NCI-H1105 (cell line): ENCODE measurements at places on chromosomes 3 and 15.
A peak's percentile ranks its signal among the peaks of the same experiment; 100 is the strongest.

GRCh38 chr3:4655145-4656045 is 162.2 kb downstream of the ITPR1 start:
- DNase-seq = no peak

DNA sequence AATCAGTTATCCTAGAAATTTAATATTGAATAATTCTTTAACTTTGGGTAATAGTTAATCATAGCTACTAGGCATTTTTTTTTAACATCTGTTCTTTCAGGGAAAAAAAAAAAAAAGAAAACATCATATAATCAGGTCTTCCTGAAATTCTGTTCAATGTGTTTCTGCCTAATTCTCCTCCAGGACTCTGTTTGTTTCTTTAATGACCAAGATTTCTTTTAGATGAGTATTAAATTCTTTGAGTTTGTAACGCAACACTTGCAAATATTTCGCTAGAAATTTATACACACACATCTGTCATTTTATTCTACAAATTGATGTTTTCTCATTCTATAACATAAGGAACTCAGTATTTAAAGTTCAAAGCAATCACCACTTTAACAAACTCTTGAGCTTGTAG is 56.7 kb downstream of the ALCAM start:
- no peak for DNase-seq

DNA sequence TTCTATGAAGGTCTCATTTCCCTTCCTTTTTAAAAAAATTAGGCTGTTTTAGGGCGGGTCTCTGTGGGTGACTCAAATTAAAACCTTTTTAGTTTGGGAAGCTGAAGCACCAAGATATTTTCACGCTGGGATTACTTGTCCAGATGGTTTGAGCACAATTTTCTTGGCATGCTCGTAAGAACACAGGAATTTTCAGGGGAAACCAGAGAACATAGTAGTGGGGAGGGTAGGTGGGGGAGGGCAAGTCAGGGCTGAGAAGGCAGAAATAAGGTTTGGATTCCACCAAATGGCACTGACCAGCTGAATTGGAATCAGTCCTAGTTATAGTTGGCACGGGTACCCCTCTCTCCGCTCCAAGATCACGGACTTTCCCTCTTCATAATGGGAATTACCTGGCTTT is 97.3 kb upstream of the LRIG1 start:
- no peak for DNase-seq

DNA sequence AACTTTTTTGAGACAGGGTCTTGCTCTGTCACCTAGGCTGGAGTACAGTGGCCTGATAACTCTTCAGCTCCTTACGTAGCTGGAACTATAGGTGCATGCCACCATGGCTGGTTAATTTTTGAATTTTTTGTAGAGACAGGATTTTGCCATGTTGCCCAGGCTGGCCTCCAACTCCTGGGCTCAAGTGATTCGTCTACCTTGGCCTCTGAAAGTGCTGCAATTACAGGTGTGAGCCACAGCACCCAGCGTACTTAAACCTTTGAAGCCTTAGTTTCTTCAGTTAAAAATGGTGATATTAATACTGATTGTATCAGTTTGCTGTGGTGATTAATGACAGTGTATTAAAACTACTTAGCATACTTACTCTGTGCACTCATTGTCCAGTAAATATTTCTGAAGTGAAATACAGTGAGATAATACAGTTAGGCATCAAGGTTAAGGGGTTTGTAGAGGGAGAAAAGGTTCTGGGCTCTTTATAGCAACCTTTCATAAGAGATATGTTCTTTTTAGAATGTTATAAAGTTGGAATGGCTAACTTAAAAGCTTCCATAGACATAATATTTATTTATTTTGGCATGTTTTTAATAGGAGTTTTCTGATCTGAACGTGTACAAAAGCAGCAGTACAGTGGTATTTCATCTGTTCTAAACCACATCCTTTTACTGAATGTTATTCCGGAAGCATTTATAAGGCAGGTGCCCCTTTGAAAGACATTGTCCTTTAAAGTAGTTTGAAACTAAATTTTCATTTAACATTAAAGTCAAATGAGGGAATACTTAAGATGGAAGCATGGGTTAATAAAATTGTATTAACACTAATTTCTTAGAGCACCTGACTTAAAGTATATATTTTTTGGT is 23.6 kb downstream of the NCK1 start:
- DNase-seq = no peak

GRCh38 chr15:78641102-78641748 is at the start of gene CHRNB4:
Gene CHRNB4 (minus strand): TSS chr15:78641210. CDS start chr15:78641133, 77 bp downstream.
- no peak for DNase-seq

GRCh38 chr3:19811689-19812088 is 122.3 kb downstream of the EFHB start:
- no peak for DNase-seq

DNA sequence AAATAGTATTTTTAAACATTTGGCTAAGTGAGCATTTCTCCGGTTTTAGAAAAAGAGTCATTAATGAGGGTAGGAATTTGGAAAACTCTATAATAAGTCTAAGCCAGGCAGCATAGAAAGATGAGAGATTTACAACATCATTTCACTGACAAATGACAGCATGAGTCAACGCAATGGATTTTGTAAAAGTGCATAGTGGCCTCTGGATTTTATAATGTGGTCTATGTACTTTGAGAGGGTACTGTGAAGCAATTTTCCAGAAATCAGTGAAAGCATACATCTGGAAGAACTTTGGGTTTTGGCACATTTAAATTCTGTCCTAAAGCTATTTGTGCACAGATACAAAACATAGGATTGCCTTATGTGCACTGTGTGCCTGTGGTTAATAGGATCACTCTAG is 130.8 kb upstream of the CCNL1 start:
- DNase-seq = no peak

DNA sequence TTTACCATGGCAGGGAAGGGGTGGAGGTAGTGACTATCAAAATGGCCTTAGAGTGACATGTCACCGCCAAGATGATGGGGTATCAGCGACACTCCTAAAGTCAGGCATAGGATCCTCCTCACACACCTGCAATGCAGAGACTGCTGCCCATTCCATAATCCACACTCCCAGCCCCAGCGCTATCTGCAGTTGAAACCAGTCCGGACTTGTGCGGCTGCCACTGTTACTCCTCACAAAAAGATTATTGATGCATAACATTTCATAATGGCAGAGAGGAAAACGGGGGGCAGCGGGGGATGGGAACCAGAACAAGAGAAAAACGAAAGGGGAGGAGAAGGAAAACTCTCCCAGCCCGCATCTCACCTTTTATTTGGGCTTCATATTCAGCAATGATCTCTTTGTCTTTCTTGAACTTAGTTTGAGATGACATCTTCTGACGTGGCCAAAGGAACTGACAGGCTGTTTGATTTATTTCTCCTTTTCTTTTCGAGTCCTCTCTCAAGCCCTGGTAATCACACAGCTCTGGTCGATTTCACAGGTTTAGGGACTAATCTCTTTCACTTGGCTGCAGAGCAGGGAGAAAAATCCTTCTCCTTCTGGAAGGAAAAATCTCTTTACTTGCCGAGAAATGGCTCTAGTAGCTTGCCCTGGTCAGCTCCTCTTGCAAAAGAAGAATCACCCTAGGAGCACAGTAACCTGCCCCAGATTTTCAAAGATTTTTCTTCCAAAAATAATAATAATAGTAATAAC is 749 bp downstream of the SRGAP3 start:
- DNase-seq = peak; percentile 38

- no peak for DNase-seq
These were observed 59.6 kb downstream of the ATP10A start for GRCh38 chr15:25803541-25803940.

GRCh38 chr3:59935025-59935424 is 885.2 kb upstream of the CFAP20DC start:
- DNase-seq = no peak

- DNase-seq = peak; percentile 20
These were observed 36.5 kb downstream of the ATP13A3 start for GRCh38 chr3:194450341-194450740.

DNA sequence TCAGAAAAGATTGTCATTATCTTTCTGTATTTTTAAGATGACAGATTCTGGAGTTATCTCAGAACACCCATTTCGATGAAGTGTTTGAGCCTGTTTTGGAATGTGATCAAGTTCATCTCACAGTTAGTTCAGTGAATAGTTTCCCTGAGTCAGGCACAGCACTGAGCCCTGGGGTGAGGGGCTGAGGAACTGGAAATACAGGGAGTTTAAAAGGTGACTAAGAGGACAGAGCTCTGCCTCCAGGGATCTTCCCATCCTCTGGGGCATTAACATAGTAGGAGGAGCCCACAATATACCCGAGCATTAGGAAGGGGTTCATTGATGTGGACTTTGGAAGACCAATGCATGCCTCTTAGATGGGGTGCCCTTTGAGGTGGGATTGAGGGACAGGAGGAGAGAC is 355.1 kb downstream of the CLSTN2 start:
- no peak for DNase-seq

DNA sequence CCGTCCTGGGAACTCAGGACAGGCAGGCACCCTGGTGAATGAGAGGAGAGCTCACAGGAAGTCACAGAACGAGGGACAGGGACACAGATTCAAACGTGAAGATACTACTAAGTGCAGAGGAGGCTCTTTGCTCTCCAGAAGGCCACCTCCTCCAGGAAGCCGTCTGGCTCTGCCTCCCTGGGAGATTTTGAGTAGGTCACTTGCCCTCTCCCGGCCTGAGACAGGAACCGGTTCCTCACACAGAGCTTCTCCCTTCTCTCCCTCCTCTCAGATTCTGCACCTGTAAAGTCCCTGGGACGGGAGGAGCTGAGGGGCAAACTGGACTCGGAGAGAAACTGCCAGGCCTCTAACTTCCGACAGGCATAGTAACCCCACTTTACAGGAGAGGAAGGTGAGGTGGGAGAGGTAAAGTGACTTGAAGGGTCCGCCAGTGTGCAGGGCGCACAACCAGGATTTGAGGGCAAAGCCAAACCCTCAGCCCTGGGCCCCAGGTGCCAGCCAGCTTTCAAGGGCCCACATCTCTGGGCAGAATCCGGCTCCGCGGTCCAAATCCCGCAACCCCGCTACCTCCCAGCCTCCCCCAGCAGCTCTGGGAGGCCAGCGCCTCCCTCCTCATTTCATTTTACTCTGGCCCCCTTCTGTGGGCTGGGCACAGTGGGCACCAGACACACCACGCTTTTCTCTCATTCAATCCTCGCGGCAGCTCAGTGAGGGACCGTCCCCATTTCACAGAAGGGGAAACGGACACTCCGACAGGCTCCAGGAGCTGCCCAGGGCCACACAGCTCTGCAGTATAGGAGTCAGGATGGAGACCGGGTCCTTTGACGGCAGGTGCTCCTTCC is 150.2 kb downstream of the SMAD6 start:
- DNase-seq = no peak

- DNase-seq = peak; percentile 39
These were observed 12.0 kb downstream of the CMTM7 start for GRCh38 chr3:32403663-32404062.

- no peak for DNase-seq
These were observed 47.9 kb downstream of the RGMA start for GRCh38 chr15:93041159-93041547.

- DNase-seq = no peak
These were observed 23.5 kb upstream of the TNFSF10 start for GRCh38 chr3:172546628-172547214.

DNA sequence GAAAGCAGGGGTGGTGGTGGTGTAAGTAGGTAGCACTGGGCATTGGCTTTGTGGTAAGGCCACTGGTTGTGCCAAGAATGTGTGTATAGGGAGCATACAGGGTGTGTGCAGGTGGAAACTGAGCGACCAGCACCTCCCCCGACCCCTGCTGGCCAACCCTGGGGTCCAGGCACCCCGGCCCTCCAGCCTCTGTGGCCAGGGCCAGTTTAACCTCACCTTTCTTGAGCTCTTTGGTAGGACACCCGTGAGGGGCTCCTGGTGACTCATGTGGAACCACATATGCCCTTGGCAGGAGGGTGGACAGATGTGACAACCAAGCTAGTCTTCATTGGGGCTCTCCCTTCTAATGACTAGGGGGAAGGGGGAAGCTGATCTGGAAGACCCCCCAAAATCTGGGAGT is 19.5 kb downstream of the SHF start:
- no peak for DNase-seq

- no peak for DNase-seq
These were observed 188.7 kb upstream of the TBC1D5 start for GRCh38 chr3:17931131-17931530.

- no peak for DNase-seq
These were observed 61.8 kb downstream of the NEO1 start for GRCh38 chr15:73114064-73114463.

DNA sequence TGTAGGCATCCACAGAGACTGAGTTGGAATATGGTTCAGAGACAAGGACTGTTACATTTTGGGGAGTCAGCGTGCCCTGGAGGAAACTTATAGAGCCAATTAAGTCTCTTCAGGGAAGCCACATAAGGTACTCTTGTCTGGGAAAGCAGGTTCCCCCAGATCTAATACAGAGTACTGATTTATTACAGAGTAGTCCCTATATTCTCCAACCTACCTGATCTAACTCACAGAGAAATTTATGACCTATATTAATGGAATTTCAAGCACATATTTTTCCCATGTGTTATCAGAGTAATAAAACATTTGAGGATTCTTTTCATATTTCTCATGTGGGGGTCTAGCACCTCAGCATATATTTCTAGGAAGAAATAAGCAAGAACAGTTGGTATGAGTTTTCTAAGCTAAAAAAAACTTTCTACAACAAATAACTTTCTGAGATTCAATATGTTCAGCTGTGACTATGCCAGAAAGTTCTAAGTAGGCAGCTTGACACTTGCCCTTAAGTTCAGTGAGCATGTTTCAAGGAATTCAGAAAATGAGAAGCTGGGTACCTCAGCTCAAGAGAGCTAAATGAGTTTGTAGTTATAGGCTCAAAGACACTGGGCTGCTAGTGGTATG is 75.3 kb upstream of the COL8A1 start:
- no peak for DNase-seq

DNA sequence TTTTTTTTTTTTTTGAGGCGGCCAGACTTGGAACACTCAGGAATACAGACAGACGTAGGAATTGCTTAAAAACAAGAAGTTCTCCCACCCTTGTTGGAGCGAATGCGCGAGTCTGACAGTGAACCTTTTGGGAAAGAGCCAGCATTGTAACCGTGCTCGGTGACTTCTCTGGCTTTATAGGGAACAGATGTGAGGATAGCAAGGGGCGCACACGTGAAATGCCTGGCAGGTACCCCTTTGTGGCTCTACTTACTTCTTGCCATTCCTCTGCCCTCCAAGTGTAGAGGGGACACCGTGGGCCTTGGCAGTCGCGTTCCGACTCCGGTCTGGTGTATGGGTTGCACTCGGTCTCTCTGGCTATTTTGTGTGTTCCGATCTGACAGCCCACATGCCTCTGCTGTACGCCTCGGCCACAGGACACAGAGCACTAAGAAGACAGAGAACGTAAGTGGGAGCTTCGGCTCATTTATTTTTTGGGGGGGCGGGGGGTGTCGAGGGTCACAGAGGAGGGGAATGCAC is 126.4 kb downstream of the ADAMTS9 start:
- no peak for DNase-seq

GRCh38 chr15:32953533-32953910 is 235.7 kb downstream of the GREM1 start:
- no peak for DNase-seq

DNA sequence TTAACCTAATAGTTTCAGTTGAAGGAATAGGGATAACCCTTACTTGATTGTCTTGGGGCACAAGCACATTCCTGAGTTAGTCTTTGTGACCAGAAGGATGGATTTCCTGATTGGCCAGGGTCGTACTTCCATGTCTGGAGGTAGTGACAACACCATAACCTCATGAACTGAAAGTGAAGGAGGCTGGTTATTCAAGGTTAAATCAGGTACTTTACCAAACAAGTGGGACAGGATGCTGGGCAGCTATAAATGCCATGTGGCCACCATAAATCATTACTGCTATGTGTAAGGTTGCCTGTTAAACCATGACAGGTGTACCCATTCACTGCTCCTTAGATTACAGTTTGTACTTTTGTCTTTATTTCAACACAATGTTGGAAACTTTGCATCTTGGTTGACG is 128.3 kb upstream of the SAMMSON start:
- DNase-seq = no peak
